ENCODE measurements at places on chromosomes 5 and 9.

DNA sequence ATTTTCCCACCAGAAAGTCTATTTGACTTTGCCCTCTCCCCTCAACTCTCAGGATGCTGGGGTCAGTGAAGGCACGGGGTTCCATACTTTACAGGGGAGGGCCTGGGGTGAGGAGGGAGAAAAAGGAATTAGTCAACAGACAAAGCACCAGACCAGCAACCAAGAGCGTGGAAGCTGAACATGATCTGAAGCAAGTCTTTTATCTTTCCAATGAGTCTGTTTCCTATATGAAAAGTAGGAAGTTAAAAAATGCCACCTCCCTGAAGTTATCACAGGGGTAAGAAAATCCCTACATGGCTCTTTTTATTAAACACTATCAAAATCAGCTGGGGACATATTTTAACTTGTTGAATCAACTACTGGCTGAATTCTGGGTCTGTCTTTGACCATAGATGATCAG lies 337.0 kb downstream of the TRPM3 start:
- DNase-seq, result no peak

DNA sequence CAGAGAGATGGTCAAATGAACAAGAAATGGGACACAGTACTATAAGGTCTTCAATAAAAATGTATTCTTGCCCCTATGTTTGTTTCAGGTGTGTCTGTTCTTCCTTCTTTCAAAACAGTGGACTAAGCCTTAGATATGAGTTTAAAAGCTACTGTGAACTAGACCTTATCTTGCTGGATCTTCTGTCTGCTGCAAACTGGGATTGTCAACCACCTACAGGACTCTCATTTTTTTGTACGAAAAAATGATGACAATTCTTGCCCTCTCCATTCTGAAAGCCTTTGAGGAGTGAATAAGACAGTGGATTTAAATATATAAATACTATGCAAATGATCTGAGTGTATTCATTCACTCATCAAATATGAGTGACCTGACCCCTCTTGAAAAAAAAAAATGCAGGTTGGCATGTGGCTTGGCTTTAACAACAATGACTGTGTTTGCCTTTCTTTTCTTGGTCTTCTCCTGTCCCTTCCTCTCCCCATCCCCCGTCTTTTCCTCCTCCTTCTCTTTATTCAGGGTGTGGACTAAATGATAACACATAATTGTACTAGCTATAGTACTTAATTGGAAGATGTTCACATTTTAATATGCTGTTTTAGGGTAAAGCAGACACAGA lies 235.5 kb upstream of the TRIM32 start:
- no peak for DNase-seq

DNA sequence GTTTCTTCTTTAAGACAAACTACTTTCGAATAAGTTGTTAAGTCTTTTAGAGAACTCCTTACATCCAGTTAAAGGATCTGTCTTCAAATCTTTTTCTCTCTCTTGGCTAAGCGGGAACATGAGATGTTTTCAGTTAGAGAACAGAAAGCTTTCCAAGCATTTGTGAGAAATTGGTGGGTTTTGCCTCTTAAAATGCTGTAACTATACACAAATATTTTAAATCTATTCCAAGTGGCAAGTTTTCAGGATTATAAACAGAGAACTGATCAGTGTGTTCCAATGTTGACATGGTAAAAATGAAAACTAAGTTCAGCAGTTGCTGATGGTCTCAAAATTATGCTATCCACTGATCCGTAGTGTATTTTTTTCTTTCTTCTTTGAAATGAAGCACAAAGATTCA lies 100.4 kb downstream of the EBF1 start:
- no peak for DNase-seq

- DNase-seq, result no peak
Measured at GRCh38 chr9:127423476-127423933, 677 bp upstream of the ZNF79 start.

DNA sequence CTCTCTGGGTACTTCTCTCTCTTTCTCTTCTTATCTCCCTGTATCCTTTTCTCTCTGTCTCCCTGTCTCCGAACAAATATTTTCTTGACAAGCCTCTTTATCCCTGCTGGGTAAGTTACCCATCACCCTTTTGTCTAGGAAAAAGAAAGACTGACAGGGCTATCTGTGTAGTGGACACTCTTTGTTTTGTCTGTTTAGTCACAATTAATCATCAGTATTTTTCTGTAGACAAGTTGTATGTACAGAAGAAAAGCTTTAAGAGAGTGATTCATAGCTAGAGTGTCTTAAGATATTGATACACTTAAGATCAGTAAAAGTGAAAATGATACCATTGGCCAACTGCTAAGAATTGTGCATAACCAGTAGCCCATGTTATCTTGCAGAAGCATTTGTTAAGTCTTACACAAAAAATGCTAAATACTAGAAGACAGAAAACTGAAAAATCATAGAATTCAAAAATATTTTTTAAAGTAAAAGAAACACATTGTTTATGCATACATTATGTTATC lies 1043.8 kb upstream of the EDIL3 start:
- no peak for DNase-seq

Measured in transverse colon (tissue), 4 donors.